NCI-H526 treated with DMSO at 0.1 percent for 48 hours (cell line): ENCODE measurements at places on chromosomes 6 and 20.

- DNase-seq, result no peak
Measured at GRCh38 chr20:47304287-47304686, 52.2 kb downstream of the ZMYND8 start.

- DNase-seq, result no peak
Measured at GRCh38 chr6:39247667-39248194, 18.5 kb upstream of the KCNK5 start.

- DNase-seq, result no peak
Measured at GRCh38 chr20:43840382-43841070, 74.1 kb upstream of the TOX2 start.

GRCh38 chr6:100347901-100348550, 116.7 kb downstream of the SIM1 start:
- DNase-seq, result no peak

GRCh38 chr6:94862112-94862511, 715.2 kb upstream of the MANEA start:
- DNase-seq, result no peak
